Fibroblast of skin of right quadriceps (primary cell): ENCODE measurements at places on chromosomes 2 and 18.
A peak's percentile ranks its signal among the peaks of the same experiment; 100 is the strongest.

GRCh38 chr2:5695654-5696403 is 3.6 kb downstream of the SOX11 start:
- peak; percentile 72 for DNase-seq

- no peak for DNase-seq
Observed at GRCh38 chr2:206004004-206004693, 81.8 kb downstream of the INO80D start.

- peak; percentile 49 for DNase-seq
Observed at GRCh38 chr18:27707201-27707600, 469.7 kb downstream of the CDH2 start.

DNA sequence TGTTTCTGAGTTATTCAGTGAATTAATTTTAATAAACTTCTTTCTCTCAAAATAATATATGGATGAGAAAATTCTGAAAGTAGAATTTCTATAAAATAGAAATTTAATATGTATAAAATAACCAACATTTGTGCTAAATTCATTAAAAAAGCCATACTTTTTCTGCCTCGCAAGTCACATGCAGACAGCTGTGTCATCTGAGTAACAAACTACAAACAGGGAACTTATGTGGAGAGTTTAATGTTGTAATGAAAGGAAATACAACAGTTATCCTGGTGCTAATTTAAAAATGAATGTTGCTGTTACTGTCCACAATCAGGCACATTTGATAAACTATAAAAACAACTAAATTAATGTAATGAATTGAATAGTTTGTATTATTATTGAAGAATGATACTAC is 22.2 kb downstream of the RMDN2 start:
- no peak for DNase-seq

- DNase-seq, result no peak
Observed at GRCh38 chr2:98935777-98936352, at the start of gene CRACDL. Gene CRACDL (minus strand): TSS chr2:98936225. CDS start chr2:98846800, 89,425 bp downstream.

DNA sequence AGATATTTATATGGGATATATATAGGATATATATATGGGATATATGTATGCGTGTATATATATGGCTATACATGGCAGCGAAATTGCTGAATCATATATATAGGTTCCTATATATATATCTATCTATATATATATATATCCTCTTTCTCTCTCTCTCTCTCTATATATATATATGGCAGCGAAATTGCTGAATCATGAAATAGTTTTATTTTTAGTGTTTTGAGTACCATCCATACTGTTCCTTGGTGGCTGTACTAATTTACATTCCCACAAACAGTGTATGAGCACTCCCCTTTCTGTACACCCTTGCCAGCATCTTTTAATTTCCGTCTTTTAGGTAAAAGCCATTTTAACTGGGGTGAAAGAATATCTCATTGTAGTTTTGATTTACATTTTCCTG is 397.6 kb upstream of the LINC00305 start:
- no peak for DNase-seq

DNA sequence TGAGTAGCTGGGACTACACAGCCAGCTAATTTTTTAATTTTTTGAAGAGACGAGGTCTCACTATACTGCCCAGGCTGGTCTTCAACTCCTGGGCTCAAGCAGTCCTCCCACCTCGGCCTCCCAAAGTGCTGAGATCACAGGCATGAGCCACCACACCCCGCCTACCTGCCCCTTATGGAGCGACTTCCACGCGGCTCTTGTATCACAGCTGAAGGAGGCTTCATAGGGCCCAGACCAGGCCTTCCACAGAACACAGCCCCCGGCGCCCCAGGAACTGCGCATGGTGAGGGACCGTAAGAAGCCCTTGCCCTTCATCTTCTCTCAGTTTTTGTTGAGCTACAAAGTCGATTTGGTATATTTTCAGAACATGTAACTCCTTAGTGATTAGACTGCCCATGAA is 220.3 kb downstream of the KLHL29 start:
- no peak for DNase-seq

GRCh38 chr2:113925884-113926283 is 36.0 kb downstream of the ACTR3 start:
- no peak for DNase-seq

DNA sequence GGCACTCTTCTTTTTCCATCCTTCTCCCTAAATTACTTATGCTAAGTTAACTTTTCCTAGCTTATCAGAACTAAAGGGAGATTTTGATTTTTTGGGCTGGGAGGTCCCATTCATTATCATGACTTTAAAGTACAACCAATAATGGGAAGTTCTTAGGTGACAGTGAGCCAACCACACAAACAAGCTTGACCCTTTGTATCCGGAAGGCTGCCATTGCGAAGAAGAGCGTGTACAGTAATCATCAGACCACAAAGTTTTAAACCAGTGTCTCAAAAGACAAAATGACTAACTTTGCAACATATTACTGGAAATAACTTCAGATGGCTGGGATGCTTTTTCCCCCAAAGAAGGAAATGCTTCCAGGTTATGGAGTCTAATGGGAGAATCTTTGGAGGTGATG is 298.1 kb downstream of the TGIF1 start:
- DNase-seq, result peak; percentile 8

DNA sequence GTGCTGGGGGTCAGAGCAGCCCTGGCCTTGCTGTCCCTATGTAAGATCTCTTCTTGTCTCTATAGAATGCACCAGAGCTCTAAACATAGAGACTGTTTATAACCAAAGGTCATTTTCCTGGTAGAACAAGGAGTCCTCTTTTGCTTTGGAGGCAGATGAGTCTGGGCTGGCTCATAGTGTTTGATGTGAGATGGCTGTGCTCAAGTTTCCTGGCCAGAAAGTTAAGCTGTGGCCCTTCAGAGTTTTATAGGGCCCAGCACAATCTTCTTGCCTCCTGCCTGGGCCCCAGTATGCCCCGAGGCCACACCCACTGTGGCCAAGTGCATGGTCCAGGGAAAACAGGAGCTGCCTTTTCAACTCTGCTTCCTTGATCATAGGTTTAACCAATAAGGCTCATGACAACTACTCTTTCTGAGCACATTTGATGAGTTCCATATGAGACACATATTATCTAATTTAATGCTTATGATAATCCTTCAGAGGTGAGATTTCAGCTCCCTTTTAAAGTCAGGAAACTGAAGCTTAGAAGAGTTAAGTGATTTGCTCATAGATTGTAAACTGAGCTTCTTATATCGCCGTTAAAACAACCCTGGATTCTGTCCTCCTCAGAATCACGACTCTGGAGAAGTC is 66.3 kb downstream of the MYCN start:
- no peak for DNase-seq

GRCh38 chr2:39524756-39525635 is 87.9 kb upstream of the MAP4K3 start:
- no peak for DNase-seq

DNA sequence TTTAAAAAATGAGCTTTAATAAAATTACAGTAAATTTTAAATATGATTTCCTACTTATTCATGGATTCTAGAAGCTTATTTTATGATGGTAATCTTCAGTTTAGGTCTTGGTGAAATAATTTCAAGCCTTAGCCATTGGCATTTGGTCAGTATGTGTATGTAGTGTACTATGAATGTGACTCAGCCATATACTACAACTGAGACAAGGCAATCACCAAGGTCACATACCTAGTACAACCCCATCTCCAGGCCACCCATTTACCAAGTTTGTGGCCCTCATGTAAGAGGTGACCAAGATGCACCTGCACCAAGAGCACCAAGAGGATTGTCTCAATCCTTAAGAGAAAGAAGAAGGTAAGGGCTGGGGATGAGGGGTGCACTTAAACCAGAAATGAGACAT is 54.8 kb upstream of the FRZB start:
- DNase-seq, result no peak

DNA sequence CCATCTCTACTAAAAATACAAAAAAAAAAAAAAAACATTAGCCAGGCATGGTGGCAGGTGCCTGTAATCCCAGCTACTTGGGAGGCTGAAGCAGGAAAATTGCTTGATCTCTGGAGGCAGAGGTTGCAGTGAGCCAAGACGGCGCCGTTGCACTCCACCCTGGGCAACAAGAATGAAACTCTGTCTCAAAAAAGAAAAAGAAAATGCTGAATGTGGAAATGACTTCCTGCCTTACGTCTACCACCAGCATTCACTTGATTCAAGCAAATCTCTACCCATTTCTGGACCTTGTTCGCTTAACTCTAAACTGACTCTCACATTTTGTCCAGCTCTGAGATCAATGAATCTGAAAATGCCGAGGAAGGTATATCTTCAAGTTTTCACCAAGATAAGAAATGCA is 825.3 kb downstream of the TRIB2 start:
- DNase-seq, result no peak

DNA sequence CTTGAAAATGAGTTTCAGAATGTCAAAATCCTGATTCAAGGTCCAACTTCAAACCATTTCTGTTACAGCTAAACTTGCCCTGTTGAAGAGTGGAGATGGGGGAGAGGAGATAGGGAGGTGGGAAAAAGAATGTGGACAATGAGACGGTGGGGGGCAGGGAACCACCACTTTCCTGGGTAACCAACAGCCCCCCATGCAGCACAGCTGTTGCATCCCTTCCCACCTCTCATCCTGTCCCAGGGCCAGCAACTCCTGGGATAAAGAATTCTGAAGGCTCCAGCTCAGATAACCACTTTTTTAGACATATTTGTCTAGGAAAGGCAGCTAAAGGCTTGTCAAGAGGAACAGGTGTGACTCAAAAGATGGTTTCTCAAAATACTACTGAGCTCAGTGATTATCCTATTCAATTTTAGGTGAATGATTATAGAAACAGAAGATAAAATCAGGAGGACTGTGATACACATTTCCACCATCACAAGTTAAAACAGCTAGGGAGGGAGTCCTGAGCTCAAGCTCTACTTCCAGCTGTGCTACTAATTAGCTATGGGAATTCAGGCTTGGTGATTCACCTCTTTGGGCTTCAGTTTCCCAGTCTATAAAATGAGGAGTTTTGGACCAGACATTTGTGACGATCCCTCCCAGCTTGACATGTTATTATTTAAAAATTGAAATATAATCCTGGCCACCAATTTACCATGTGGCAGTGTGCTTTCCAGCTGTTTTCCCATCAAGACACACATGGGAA is 36.3 kb downstream of the HDHD2 start:
- DNase-seq, result peak; percentile 68

DNA sequence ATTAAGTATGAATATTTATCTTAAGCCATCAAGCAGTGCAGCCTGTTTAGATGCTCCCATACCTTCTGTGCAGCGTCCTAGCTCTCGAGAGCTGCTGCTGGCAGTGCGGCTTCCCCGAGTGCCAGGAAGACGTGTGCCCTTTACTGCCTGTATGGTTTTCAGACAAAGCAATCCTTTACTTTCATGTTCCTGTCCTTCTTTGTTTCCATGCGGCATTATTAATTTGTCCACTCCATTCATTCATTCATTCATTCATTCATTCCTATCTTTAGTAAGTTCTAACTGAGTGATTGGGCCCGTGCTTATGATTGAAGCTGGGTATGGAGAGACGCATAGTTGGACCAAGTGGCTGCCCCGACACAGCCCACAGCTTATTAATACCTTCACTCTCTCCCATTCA is 446.6 kb upstream of the HNRNPA3 start:
- DNase-seq, result no peak

GRCh38 chr2:16048466-16048865 is 108.1 kb downstream of the MYCN start:
- DNase-seq, result no peak

GRCh38 chr2:222613715-222614331 is 42.1 kb downstream of the FARSB start:
- DNase-seq, result peak; percentile 42

GRCh38 chr2:157325786-157326185 is at the start of gene ERMN:
Gene ERMN (minus strand): TSS chr2:157325824. CDS start chr2:157325642, 182 bp downstream.
- no peak for DNase-seq
